Fibroblast of skin of right biceps (primary cell): ENCODE measurements at places on chromosomes 6 and 20.

GRCh38 chr6:85058806-85059205 lies 294.4 kb upstream of the TBX18 start:
- DNase-seq = peak; percentile 33

- peak; percentile 52 for DNase-seq
Measured at GRCh38 chr20:47019121-47019824, 124.6 kb downstream of the EYA2 start.

DNA sequence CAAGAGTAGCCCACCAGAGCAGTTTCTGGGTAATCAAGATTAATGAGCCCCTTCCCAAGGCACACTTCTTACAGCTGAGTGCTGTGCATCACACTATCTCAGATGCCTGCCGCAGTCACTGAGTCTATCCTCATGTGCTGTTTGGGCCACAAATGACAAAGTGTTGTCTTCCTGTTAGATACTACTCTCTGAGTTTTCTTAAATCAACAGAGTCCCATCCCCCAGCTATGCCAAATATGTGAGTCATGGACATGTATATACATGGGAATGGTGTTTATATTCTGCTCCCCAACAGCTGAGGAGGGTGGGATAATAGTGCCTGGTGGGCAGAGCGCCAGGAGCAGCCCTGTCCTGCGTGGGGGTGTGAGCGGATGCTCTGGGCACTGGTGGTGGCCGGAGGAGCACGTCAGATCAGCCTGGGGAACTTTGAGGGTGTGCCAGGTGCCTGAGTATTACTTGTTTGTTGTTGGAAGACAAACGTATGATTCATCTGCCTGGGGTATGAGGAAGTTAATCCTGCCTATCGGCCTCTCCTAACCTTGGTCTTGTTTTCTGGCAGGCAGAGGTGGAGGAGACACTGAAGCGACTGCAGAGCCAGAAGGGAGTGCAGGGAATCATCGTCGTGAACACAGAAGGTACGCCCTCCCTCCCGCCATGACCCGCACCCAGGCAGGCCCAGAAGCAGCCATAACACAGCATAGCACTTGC lies 9.6 kb downstream of the DYNLRB1 start:
- DNase-seq = peak; percentile 95

GRCh38 chr20:13703265-13703664 lies 64.5 kb upstream of the TASP1 start:
- DNase-seq = no peak

GRCh38 chr20:13468166-13468565 lies 170.6 kb downstream of the TASP1 start:
- no peak for DNase-seq

DNA sequence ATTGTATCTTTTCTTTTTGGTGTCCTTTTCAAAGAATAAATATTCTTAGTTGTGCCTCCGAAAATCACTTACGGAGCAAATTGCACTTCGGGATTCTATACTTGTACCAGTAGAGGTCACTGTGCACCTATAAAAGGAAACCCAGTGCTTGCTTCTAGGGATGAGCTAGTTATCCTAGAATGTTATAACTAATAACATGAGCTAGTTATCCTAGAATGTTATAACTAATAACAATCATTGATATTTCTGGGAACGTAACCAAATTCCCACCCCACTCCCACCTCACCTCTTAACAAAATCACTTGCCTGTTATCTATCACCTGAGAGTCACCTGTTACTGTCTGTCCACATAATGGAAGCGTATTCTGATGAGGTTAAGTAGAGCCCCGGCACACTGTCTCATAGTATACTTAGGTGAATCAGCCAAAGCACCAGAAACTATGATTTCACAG lies 126.9 kb upstream of the TIAM2 start:
- peak; percentile 72 for DNase-seq

DNA sequence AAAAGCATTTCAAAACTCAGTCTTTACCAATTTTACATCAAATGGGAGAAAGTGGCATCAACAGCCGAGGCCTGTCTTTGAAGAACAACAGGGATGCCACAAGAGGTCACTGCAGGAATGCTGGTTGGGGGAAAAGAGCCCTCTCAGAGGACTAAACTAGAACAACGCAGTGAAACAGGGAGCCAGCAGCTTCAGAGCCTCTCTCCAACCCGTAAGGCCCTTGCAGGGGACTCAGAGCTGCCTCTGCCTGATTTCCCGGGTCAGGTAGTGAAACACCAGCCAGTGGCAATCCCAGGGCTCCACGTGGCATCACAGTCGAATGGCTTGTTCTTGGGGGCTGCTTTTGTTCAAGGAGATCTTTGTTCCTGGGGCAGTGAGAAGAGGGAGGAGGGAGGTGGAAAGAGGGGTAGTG lies 55.0 kb upstream of the KCNK16 start:
- peak; percentile 78 for DNase-seq

DNA sequence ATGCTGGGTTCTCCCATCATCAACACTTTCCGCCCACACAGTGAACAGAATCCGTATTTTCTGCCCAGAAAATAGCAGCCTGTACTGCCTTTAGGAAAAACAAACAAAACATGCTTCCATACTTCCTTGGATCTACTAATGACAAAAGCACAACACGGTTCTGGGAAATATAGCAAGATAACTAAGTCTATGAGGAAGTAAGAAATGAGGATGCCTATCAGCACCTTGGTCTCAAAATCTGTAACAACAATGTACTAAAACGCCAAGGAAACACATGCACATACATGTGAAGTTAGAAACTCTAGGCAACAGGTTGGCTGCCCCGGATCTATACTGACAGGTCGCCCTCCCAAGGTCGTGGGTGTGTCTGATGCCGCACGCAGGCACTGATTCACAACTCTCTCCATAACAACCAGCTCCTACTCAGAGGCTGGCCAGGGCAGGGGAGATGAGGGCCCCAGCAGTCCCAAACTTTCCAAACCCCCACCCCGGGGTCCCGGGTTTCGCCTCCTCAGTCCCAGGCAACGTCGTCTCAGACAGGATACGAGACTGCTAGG lies 710 bp downstream of the BTBD9 start:
- DNase-seq = peak; percentile 28

GRCh38 chr6:119717942-119718341 lies 368.4 kb upstream of the MAN1A1 start:
- DNase-seq = no peak

DNA sequence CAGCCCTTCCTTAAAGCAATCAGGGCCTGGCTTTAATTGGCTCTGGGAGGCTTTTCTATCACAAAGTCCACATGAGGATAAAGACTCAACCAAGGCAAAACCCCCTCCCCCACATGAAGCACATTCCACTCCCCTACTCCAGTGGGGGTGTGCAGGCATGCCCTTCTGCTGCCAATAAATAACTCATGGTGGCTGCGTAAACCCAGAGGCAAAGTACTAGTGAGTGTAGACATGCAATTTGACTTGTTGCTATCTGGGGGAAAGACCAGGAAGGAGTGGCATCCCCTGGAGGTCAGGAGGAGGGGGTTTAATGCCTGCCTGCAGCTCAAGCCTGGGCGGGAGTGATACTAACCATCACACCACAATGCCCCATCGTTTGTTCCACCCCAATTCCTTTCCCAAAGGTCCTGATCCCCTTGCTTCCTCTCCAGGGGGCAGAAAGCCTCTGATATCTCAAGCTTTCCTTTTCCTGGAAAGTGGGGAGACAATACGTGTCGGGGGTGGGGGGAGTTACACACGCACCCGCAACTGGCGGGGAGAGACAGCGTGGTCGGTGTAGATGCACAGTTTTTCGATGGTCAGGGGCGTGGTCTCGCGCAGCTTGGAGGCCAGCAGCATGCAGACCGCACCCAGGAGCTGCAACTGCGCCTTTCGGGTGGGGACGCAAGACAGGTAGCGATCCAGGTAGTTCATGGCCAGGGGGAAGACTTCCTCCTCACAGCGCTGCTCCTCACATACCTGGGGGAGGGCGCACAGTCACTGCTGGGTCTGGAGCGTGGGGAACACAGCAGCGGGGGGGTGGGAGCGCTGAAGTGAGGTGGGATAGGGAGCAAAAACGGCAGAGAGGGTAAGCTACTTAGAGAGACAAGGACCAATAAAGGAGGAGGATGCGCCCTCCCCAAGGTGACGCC lies 1.5 kb downstream of the CCND3 start:
- peak; percentile 78 for DNase-seq

DNA sequence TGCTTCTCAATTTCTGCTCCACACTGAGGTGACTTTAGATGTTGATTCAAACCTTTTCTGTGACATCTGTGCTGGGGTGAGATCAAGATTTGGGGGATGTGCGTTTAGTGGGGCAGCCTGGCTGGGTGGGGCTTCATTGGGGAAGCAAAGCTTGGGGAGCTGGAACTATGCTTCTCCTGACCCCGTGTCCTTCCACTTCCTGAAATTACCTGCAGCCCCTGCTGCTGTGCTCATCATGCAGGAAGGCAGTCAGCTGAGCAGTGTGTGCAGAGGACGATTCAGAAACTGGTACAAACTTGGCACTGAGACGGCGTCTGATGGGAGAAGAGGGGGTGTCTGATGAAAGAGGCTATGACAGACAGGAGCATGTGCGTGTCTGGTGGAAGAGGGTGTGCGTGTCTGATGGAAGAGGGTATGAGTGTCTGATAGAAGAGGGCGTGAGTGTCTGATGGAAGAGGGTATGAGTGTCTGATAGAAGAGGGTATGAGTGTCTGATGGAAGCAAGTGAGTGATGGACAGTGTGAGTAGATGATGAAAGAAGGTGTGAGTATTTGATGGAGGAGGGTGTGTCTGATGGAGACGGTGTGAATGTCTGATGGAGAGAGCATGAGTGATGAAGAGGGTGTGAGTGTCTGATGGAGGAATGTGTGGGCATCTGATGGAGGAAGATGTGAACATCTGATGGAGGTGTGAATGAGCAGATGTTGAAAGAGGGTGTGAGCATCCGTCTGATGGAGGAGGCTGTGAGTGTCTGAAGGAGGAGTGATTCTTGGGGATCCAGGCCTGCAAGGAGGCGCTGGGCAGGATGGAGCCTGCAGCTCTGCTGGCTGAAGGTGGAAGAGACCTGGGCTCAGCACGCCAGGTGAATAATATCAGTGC lies 103.4 kb downstream of the SYCP2 start:
- DNase-seq = no peak

GRCh38 chr6:30344191-30344867 lies 627 bp upstream of the RPP21 start:
- no peak for DNase-seq

DNA sequence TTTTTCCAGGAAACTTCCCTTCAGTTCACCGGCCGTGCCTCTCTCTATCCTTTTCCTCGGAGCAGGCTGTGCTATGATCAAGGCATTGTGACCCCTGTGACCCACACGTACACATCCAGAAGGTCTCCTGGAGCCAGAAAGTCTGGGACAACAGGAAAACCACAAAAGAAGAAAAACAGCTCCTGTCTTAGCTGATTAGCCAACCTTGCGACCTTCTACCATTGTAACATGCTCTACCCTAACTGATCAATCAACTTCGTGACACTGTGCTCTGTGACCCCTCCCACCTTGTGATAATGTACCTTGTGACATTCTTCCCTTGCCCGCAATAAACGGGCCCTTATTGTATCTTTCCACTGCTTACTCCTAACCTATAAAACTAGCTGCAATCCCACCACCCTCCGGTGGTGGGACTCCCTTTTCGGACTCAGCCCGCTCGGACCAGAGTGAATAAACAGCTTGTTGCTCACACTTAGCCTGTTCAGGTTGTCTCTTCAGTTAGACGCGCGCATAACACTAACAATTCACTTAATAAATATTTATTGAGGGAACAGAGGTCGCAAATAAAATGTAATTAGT lies 24.2 kb downstream of the ZNF311 start:
- DNase-seq = peak; percentile 87

DNA sequence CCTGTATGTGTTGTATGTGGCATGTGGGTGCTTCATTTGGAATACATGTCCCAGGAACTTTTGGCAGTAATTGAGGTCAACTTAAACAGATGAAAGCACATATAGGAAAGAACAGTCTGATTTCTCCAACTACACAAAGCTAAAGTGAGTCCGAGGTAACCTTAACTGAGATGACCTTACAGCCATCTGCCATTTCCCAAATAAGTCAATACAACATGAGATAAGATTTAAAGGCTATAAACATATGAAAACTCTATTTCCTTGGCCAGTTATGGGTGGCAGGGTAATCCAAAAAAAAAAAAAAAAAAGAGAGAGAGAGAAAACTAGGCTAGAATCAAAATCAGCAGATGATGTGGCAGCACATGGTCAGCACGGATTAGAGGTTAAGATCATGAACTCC lies 1068.3 kb downstream of the KHDRBS2 start:
- DNase-seq = no peak

DNA sequence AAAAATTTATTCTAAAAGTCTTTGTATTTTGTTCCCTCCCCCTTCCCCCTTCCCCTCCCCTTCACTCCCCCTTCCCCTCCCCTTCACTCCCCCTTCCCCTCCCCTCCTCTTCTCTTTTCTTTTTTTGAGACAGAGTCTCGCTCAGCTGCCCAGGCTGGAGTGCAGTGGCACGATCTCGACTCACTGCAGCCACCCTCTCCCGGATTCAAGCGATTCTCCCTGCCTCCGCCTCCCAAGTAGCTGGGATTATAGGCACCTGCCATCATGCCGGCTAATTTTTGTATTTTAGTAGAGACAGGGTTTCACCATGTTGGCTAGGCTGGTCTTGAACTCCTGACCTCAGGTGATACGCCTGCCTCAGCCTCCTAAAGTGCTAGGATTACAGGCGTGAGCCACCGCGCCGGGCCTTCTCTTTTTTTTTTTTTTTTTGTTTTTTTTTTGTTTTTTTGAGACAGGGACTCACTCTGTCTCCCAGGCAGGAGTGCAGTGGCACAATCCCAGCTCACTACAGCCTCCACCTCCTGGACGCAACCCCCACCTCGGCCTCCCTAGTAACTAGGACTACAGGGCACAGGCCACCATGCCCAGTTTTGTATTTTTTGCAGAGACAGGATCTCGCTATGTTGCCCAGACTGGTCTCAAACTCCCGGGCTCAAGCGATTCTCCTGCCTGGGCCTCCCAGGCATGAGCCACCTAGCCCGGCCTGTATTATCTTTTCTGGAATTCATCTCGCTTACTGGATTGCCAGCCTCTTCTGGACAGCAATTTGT lies 1.1 kb upstream of the AFG1L start:
- DNase-seq = no peak

DNA sequence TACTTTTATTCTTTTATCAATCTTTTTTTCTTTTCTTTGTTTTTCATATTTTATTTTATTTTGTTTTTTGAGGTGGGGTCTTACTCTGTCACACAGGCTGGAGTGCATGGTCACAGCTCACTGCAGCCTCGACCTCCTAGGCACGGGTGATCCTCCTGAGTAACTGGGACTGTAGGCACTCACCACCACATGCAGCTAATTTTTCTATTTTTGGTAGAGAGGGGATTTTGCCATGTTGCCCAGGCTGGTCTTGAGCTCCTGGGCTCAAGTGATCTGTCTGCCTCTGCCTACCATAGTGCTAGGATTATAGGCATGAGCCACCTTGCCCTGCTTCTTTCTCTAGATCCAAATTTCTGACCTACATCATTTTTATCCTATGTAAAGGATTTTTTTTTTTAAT lies 153.2 kb downstream of the CDKAL1 start:
- no peak for DNase-seq

DNA sequence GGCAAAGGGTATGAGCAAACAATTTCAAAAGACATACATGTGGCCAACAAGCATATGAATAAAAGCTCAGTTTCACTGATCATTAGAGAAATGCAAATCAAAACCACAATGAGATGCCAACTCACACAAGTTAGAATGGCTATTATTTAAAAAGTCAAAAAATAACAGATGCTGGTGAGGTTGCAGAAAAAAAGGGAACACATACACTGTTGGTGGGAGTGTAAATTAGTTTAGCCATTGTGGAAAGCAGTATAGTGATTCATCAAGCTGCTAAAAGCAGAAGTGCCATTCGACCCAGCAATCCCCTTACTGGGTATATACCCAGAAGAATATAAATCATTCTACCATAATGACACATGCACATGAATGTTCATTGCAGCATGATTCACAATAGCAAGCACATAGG lies 6.7 kb upstream of the KHDC1L start:
- DNase-seq = peak; percentile 20

- no peak for DNase-seq
Measured at GRCh38 chr6:31728767-31729514, at the start of gene DDAH2. Gene DDAH2 (minus strand): TSS chr6:31729299. CDS start chr6:31729161, 138 bp downstream.
